NCI-H1417 (cell line): ENCODE measurements at places on chromosomes 2 and 18.

- no peak for DNase-seq
Observed at GRCh38 chr2:136322428-136322827, 204.5 kb upstream of the CXCR4 start.

- DNase-seq = no peak
Observed at GRCh38 chr18:2636126-2636631, 19.3 kb upstream of the SMCHD1 start.

DNA sequence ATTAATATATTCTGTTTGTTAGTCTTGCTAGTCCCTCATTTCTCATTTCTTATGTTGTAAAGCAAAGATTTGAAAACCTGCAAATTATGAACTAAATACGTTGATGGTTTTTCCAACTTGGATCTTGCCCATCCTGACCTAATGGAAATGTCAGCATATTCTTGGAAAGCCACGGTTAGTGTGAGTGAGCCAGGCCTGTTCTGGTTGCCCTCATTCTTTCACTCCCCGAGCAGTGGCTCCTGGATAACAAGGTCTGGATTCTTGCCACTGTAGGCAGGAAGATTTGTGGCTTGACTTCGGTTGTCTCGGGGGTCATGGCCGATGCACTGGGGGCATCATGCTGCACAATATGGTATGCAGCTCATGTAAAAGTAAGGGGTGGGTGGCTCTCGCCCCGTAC lies 359.1 kb downstream of the MEIS1 start:
- DNase-seq = no peak

- DNase-seq = no peak
Observed at GRCh38 chr2:25330273-25330672, 11.5 kb downstream of the DNMT3A start.

- DNase-seq = no peak
Observed at GRCh38 chr2:197378086-197378485, 56.7 kb downstream of the SF3B1 start.

DNA sequence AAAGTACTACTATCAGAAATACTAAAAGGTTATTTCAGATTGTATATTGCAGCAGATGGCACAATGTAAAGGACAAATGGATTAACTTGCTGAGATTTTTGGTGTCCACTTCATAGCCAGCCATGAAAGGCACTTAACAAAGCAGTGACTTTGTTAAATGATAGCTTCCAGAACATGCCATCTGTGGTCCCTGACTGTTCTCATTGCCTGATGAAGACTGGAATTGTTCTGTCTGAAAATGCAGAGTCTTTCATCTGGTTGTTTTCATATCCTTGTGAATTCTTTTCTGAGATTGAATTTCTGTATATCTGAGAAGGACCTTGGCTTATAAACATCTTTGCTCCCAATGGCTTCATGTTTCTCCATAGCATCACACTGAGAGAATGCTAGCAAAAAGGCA lies 44.4 kb upstream of the LRRTM1 start:
- DNase-seq = no peak

- no peak for DNase-seq
Observed at GRCh38 chr18:47179520-47179919, 3.4 kb upstream of the IER3IP1 start.

DNA sequence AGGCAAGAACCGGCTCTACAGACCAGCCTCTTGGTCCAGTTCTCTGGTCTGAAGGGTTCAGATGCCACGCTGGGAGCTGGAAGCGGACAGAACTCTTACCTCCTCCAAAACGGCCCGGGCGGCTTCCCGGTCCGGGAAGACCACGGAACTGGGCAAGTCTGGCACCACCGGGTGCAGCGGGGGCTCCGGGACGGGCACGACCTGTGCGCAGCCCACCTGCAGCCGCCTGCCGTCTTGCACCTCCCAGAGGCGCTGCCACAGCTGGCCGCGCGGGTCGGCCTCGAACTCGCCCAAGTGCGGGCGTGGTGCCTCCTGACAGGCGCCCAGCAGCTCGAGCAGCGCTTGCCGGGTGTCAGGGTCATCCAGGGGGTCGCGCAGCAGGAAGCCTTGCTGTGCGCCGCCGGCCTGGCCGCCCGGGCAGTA lies 773 bp downstream of the CMPK2 start:
- no peak for DNase-seq

GRCh38 chr2:28639092-28639691 lies 112.4 kb upstream of the PPP1CB start:
- DNase-seq = no peak

GRCh38 chr2:86064006-86064405 lies 41.7 kb downstream of the POLR1A start:
- DNase-seq = no peak

- no peak for DNase-seq
Observed at GRCh38 chr2:229104025-229104424, 167.1 kb downstream of the PID1 start.

GRCh38 chr2:40470822-40471813 lies 19.2 kb upstream of the SLC8A1 start:
- peak; percentile 31 for DNase-seq

- no peak for DNase-seq
Observed at GRCh38 chr2:96771796-96772618, 11.3 kb downstream of the CNNM4 start.

- peak; percentile 89 for DNase-seq
Observed at GRCh38 chr2:20050104-20050645, 1.3 kb downstream of the LAPTM4A start.

DNA sequence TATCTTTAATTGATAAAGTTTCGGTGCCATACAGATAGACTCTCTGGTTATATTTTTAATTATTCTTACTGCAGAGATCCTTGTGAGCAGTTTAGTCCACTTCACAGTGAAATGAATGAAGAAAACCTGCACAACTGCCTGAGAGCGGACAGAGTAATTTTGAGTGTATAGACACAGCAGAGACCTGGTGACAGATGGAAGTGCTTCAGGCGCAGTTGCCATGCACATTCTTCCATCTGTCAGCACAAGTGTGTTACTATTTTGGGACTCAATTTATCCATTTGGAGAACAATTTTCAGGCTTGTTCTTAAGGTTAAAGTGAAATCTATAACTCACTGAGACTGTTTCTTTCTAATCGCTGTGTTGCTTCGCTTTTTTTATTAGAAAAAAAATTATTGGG lies 147.8 kb upstream of the SPHKAP start:
- peak; percentile 8 for DNase-seq

- no peak for DNase-seq
Observed at GRCh38 chr18:35122586-35123224, 81.5 kb downstream of the MAPRE2 start.

DNA sequence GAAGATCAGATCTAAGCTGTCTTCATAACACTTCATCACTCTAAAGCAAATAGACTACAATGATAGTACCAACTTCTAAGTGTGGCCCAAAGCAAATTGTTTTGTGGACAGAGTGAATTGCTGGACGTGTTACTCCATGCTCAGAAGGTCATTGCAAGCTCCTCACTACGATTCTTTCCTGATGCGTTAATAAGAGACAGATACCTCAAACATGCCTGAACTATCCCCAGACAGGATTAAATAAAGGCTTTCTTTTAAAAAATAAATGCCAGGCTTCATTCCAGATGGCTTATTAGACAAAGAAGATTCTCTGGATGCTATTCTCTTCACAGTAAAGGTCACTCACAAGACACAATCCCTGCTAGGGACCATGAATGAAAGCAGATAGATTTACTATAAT lies 621.2 kb downstream of the DCDC2C start:
- no peak for DNase-seq

GRCh38 chr18:10274301-10274700 lies 180.1 kb upstream of the APCDD1 start:
- no peak for DNase-seq

- DNase-seq = no peak
Observed at GRCh38 chr18:26621161-26622026, 73.0 kb upstream of the KCTD1 start.

- DNase-seq = no peak
Observed at GRCh38 chr2:46836295-46837111, 79.1 kb downstream of the MCFD2 start.
